ENCODE measurements at places on chromosomes 3 and 15.

DNA sequence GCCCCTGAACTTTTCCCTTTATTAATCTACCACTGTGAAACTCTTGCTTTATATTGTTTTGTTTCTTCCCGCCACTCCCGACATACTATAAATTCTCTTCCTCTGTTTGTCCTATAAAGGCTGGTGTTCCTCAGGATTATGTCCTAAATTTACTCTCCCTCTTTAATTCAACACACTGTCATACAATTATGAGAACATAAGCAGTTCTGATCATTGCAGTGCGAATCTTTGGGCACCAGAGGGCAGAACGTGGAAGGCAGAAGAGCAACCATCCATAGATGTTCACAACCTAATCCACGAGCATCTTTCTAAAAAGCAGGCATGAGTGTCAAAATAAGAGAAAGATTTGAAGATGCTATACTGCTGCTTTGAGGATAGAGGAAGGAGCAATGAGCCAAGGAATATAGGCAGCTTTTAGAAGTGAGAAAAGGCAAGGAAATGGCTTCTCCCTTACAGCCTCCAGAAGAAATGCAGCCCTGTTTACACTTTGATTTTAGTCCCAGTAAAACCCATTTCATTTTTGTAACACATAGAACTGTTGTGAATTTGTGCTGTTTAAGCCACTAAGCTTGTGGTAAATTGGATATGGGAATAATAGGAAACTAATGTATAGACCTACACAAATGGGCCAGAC, 179.4 kb downstream of the GBE1 start:
- DNase-seq: peak; percentile 2

DNA sequence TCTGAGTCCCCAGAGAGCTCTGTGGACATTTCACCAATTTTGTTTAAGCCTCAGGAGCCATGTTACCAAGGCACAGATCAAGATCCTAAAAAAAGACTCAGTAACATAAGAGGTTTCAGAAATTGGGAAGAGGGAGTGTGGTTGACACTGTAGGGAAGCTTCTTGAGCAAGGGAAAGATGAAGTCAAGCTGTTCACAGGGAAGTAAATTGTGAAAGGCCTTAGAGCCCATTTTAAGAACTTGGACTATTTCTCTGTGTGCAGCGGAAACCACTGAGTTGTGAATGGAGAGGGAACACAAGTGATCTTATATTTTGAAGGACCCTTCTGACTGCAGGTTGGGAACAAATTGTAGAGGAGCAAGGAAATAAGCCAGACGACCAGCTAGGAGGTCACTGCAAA, 18.7 kb downstream of the BCL2A1 start:
- no peak for DNase-seq

GRCh38 chr15:86021281-86022264, 58.1 kb upstream of the AGBL1 start:
- no peak for DNase-seq

- no peak for DNase-seq
Observed at GRCh38 chr3:115228266-115228665, 81.2 kb upstream of the ZBTB20 start.

DNA sequence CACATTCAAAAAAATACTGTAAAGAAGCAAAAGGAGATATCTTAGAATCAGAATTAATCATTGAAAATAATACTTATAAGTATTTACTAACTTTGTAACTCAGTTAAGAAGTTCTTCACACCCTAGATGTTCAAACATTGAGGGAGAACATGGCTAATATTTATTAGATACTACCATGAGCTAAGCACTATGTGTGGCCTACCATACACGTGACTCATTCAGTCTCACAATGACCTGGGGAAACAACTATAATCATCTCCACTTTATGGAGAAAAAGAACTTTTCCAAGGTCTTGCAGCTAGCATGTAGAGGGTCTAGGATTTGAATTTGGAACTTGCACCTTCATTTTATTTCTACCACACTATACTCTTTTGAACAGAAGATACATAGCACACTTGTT, 361.9 kb upstream of the CFAP20DC start:
- no peak for DNase-seq

DNA sequence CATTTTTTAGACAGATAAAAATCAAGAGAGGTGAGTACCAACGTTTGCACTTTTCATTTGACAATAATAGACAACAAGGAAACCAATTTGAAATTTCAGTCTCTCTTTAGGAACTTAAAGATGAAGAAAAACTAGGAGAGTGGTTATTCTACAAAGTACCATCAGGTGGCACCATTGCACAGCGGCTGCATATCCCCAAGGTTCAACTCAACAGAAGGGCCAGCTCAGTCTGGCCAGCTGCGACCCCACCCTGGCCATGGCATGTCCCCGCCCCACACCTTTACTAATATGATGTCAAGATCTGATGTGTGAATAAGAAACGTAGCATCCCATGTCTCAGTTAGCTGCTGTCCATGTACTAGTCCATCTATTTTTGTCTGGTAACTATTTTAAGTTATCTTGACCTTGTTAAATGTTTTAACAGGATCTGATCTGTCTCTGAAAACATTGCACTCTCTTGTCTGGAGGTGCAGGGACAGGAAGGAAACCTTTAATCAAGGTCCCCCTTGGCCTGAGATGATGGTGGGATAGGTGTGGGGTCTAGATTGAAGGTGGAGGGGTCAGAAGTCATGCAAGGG, 35.5 kb upstream of the CGNL1 start:
- peak; percentile 16 for DNase-seq

DNA sequence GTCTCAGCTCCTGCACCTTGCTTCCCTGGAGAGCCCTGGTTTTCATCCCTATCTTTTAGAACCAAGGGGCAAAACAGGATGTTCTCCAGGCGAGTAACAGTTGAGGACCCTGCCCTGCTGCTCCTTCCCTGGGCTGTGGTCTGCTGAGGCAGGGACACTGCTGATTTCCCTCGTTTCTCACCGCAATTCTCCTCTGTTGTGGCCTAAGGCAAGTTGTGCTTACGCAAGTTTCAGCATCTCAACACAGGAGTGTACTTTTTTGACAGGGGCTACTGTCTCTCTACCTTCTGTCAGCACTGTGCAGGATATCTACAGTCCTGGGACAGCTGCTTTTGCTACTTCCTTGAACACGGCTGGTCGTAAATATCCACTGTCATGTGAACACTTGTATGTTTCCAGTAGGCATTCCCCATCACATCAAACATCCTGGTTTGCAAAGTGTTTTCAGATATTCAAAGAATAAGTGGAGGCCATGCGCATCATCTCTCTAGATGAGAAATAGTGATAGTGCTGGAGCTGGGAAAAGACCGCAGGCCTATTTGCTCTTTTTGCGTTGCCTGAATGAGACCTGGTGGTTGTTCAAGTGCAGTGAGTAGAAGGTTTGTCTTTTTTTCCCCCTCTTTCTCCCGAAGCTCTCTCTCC, 110.1 kb upstream of the PLXNA1 start:
- no peak for DNase-seq

GRCh38 chr3:17013050-17013449, 128.3 kb downstream of the PLCL2 start:
- no peak for DNase-seq

GRCh38 chr3:29271475-29271874, 9.4 kb upstream of the RBMS3 start:
- no peak for DNase-seq

- DNase-seq: no peak
Observed at GRCh38 chr3:87503900-87504498, 227.6 kb upstream of the POU1F1 start.

DNA sequence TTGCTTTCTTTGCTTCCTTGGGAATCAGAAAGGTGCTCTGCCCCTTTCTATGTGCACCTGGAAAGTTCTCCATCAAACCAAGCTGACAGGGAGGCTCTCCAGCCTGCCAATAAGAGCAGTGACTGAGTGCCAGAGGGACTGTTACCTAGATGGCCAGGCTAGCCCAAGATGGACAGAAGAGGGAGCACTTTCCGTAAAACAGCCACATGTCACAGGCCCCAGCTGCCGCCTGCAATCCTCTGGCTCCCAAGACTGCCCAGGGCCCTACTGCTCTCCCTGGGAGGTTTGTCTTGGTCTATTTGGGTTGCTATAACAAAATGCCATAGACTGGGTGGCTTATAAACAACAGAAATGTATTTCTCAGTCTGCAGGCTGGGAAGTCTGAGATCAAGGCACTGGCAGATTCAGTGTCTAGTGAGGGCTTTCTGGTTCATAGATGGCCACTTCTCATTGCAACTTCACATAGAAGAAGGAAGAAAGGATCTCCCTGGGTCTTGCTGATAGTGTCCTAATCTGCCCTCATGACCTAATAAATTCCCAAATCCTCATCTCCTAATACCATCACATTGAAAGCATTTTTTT, 72.3 kb downstream of the TAMM41 start:
- no peak for DNase-seq

DNA sequence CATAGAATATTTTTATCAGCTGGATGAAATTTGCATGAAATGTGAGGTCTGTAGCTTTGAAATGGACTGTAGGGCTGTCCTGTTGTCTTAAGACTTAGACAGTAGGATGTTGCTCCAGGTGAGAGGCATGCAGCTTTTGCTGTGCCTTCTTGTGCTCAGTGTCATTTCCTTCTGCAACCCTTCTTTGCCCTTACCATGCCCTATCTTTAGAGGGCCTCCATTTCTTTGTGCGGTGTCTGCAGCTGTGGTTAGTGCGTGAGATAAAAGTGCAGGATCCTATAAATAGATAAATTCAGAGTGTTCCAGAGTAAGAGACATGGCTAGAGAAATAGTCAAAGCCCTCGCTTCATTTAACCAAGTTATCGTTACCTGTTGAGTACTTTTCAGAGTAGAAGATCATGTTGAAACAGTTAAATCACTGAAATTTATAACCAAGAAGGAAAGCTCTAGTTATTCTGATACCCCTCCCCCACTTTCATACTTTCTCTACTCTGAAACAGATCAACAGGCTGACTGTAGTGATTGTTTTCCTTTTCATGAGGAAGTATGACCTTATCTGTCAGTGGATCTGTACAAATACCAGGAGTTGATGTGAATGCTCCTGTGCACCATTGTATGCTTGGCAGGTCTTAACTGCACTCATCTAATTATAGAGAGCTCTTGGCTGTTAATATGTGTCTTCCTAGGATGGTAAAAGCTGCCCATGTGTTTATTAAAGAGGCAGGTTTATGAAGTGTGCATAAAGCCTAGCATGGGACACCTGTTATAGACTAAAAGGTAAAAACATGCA, 18.2 kb downstream of the EIF3J start:
- no peak for DNase-seq

- DNase-seq: peak; percentile 43
Observed at GRCh38 chr15:85582131-85583079, 202.0 kb downstream of the AKAP13 start.

DNA sequence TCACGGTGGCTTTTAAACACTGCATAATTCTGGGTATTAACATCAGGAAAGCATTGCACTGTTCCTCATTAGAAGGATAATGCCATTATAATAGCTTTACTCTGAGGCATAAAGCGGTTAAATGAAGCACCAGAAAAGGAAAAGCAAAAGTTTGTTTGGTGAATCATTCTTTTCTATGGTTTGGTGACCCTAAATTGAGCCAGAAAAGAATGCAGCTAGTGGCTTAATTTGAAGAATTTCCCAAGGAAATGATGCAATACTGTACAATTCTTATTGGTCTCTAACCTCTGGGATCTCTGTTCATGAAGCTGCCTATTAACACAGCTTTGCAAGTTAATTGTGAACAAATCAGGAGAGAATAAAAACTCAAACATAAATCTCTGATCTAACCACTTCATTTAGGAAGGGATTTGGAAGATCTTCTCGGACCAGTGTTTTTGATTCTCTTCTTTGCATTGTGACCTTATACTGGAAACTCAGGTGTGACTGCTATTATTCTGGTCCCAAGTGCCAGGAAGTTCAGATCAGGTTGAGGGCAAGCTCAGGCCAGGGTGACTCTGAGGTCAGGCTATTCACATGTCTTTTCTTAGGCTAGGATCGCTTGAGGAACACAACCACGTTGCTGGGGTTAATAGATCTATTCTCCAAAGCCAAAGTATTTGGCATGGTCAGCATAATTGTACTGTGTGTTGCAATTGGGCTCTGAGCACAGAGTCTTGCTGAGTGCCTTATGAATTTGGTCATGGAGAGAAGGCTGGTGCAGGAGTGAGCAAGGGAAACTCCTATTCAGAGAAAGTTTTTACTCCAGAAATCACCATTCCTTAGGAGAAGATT, 11.3 kb upstream of the DLG1 start:
- DNase-seq: no peak

DNA sequence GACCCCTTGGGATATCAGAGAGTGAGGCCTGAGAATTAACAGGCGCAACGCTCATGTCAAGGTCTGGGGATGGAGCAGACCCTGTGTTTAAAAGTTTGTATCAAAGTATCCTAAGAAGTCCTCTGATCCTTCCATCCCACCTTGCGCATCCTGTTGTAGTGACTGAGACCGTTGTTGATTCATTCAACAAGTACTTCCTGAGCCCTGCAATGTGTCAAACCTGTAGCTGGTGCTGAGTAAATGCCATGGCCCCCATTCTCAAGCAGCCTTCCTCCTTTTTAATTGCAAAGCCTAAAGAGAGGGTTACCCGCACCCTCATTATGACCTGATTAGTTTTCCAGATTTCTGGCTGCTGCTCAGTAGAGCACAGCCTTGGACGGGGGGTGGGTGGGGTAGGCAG, 46.4 kb downstream of the RPLP1 start:
- DNase-seq: no peak

DNA sequence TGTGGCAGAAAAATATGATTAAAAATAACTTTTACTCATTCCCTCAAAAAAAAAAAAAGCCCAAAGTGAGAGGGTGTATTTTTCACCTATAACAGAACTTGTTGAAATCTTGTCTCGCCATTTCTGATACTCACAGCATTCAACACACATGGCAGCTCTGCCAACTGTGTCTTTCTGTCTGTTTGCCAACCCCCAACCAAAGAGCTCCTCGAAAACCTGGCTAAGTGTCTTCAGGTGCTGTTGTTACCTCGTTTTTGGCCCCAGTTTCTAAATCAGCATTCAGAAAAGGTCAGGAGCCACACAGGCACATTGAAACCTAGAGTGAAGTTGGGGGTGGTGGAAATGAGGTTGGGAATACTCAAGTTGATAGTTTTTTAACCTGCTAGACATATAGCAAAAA, 123.5 kb downstream of the TMEM108 start:
- no peak for DNase-seq

DNA sequence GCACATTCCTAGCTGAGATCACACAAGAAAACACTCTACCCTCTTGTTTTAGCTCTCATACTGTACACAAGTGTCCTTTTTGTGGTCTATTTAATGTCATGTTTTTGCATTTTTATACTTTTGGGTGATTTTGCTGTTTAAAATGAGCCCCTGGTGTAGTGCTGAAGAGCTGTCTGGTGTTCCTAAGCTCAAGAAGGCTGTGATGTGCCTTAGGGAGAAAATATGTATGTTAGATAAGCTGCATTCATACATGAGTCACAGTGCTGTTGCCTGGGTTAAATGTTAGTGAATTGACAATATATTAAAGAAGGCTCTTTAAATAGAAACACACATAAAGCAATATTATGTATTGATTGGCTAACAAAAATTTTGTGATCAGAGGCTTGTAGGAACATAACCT, 387.4 kb upstream of the C2CD4B start:
- DNase-seq: no peak

GRCh38 chr3:63563572-63563971, 88.9 kb upstream of the SNTN start:
- no peak for DNase-seq

GRCh38 chr3:45597171-45597570, 2.6 kb downstream of the LIMD1 start:
- DNase-seq: peak; percentile 22

GRCh38 chr3:51354172-51354571, 30.9 kb upstream of the MANF start:
- no peak for DNase-seq

GRCh38 chr15:46315434-46315833, 680.6 kb downstream of the SQOR start:
- no peak for DNase-seq

GRCh38 chr3:77915336-77915735, 875.4 kb downstream of the ROBO2 start:
- no peak for DNase-seq

Measured in stimulated activated CD4-positive, alpha-beta T cell treated with anti-CD3 and anti-CD28 coated beads, Interleukin-4, amount 100 ng/mL, for 1 hour (primary cell).